ENCODE measurements at places on chromosomes 3 and 15. TPM values are rescaled to one million over a fixed set of nuclear protein-coding genes. Genes with fewer than 3 reads are reported as not detected.
A peak's percentile ranks its signal among the peaks of the same experiment; 100 is the strongest.

GRCh38 chr15:90885432-90886290 is 1.4 kb downstream of the FES start:
- H3K4me1 ChIP-seq = peaks cover 3% of the 10 kb centered on the region
- no peak for DNase-seq
- no peaks in the 10 kb centered on the region for H3K36me3 ChIP-seq
- no peak overlapping the region for H3K4me3 ChIP-seq
- no peak overlapping the region for H3K27ac ChIP-seq

GRCh38 chr3:141419946-141420345 is 51.6 kb downstream of the ZBTB38 start:
- no peaks in the 10 kb centered on the region for H3K27me3 ChIP-seq
- no peaks in the 10 kb centered on the region for H3K4me1 ChIP-seq
- no peak for DNase-seq
- H3K4me3 ChIP-seq = no peak overlapping the region

GRCh38 chr3:174538151-174538550 is 321.0 kb upstream of the NAALADL2 start:
- H3K36me3 ChIP-seq = no peaks in the 10 kb centered on the region
- no peak for DNase-seq
- no peaks in the 10 kb centered on the region for H3K27me3 ChIP-seq
- no peak overlapping the region for H3K4me3 ChIP-seq
- no peaks in the 10 kb centered on the region for H3K4me1 ChIP-seq
- no peak overlapping the region for H3K27ac ChIP-seq

- H3K27me3 ChIP-seq = no peaks in the 10 kb centered on the region
- H3K27ac ChIP-seq = no peak overlapping the region
- no peak overlapping the region for H3K4me3 ChIP-seq
- DNase-seq = no peak
- H3K4me1 ChIP-seq = no peaks in the 10 kb centered on the region
These were observed 20.7 kb downstream of the CHL1 start for GRCh38 chr3:217099-217813.

LIPH gene
- total RNA-seq = 13.7 TPM

- no peak overlapping the region for H3K4me3 ChIP-seq
- H3K36me3 ChIP-seq = no peaks in the 10 kb centered on the region
- no peaks in the 10 kb centered on the region for H3K4me1 ChIP-seq
- peaks cover 12% of the 10 kb centered on the region for H3K27me3 ChIP-seq
- no peak overlapping the region for H3K27ac ChIP-seq
These were observed 150.3 kb downstream of the TLE3 start for GRCh38 chr15:69947394-69947793.

GRCh38 chr3:186783058-186783730 is at the start of gene EIF4A2:
EIF4A2 (plus strand) TSS chr3:186783577; CDS start chr3:186783611, 34 bp downstream.
- peak within 1 kb of the TSS; percentile 87 for H3K4me3 ChIP-seq
- H3K27ac ChIP-seq = peak within 1 kb of the TSS; percentile 99
- no peaks in the 10 kb centered on the region for H3K27me3 ChIP-seq
- H3K4me1 ChIP-seq = no peaks in the 10 kb centered on the region
- H3K36me3 ChIP-seq = peaks cover 47% of the 10 kb centered on the region

- no peak for DNase-seq
- H3K27ac ChIP-seq = no peak overlapping the region
- H3K27me3 ChIP-seq = no peaks in the 10 kb centered on the region
- no peaks in the 10 kb centered on the region for H3K36me3 ChIP-seq
These were observed 206.8 kb upstream of the IL12A start for GRCh38 chr3:159781867-159782266.

ZNF502 gene
- 1.5 TPM for total RNA-seq

EOMES gene
- 1.4 TPM for total RNA-seq

- H3K4me3 ChIP-seq = no peak overlapping the region
- no peak for DNase-seq
- no peaks in the 10 kb centered on the region for H3K4me1 ChIP-seq
- no peak overlapping the region for H3K27ac ChIP-seq
- no peaks in the 10 kb centered on the region for H3K36me3 ChIP-seq
These were observed 39.7 kb downstream of the SRGAP3 start for GRCh38 chr3:9209777-9210176.

NIPA2 gene
- total RNA-seq = 54.4 TPM

GRCh38 chr3:176872771-176873209 is 324.5 kb downstream of the TBL1XR1 start:
- no peaks in the 10 kb centered on the region for H3K4me1 ChIP-seq
- no peaks in the 10 kb centered on the region for H3K36me3 ChIP-seq
- no peaks in the 10 kb centered on the region for H3K27me3 ChIP-seq
- no peak overlapping the region for H3K27ac ChIP-seq
- DNase-seq = peak; percentile 10
- no peak overlapping the region for H3K4me3 ChIP-seq

- H3K36me3 ChIP-seq = no peaks in the 10 kb centered on the region
- no peaks in the 10 kb centered on the region for H3K27me3 ChIP-seq
- no peak for DNase-seq
- no peak overlapping the region for H3K27ac ChIP-seq
These were observed 357.1 kb downstream of the ZPLD1 start for GRCh38 chr3:102791641-102792589.

GRCh38 chr3:149120051-149120972 is 9.1 kb upstream of the HPS3 start:
- no peaks in the 10 kb centered on the region for H3K36me3 ChIP-seq
- H3K4me3 ChIP-seq = no peak overlapping the region
- H3K27ac ChIP-seq = no peak overlapping the region
- peak; percentile 63 for DNase-seq

ZMAT3 gene
- 12.1 TPM for total RNA-seq

SLC12A1 gene
- total RNA-seq = not detected

All from HCT116 (cell line).